SK-N-DZ (cell line): ENCODE measurements at places on chromosomes 12 and 14.

DNA sequence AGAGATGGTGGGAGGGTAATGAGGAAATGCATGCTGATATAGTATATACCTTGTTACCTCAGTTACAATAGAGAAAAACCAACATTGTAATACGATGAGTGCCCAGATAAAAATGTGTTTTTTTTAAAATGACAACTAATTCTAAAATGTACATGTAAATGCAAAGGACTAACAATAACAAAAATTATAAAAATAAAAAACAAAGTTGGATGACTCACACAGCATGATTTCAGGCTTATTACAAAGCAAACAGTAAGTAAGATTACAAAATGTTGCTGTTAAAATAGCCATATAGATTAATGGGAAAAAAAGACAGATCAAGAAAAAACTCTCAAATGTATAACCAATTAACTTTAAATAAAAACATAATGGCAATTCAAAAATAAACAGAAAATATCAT, 1099.4 kb downstream of the FSCB start:
- no peak for DNase-seq

- DNase-seq, result no peak
Measured at GRCh38 chr14:102819176-102819628, 42.0 kb downstream of the TRAF3 start.

- no peak for DNase-seq
Measured at GRCh38 chr12:59122784-59123183, 202.5 kb upstream of the LRIG3 start.

DNA sequence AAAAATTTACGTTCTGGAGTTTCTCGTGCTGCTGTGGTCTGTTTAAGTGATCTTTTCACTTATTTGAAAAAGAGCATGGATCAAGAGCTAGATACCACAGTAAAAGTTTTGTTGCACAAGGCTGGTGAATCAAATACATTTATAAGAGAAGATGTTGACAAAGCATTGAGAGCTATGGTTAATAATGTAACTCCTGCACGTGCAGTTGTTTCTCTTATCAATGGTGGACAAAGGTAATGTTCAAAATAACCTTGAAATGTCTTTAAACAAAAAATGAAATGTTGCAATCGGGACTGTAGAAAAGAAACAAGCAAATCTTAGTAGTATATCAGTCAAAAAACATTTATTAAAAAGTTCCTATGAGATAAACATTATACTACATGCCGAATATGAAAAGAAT, 39.3 kb upstream of the PRPF39 start:
- no peak for DNase-seq

DNA sequence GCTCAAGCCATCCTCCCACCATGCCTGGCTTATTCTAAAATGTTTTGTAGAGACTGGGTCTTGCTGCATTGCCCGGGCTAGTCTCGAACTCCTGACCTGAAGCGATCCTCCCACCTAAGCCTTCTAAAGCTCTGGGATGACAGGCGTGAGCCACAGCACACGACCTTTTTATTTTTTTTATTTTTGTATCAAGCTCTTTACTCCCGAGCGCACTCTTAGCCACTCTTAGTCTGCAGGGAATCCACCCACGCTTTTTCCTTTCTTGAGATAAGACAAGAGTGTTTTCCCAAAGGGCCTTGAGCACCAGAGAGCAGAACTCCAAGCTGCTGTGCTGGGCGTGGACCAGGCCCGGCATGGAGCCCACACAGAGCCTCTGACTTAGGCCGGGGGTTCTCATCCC, 23.4 kb downstream of the MAP1LC3B2 start:
- DNase-seq, result peak; percentile 16
